ENCODE measurements at places on chromosomes 3 and 15.

- no peak for DNase-seq
Measured at GRCh38 chr3:121980450-121980796, 41.6 kb downstream of the ILDR1 start.

DNA sequence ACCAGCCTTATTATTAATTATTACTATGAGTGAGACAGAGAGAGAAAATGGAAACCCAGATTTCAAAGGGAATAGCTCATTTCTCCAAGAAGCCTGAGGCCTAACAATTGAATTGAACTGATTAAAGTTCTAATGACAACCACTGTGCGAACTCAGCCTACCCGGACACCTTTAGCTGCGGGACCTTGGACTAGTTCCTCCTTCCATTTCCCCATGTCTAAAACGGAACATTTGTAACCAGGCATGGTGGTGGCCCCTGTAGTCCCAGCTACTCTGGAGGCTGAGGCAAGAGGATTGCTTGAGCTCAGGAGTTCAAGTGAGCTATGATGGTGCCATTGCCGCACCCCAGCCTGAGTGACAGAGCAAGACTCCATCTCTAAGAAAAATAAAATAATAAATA is 16.4 kb upstream of the RTP2 start:
- DNase-seq: no peak

GRCh38 chr3:128573707-128574162 is 76.9 kb downstream of the RPN1 start:
- DNase-seq: no peak

GRCh38 chr15:95470997-95471689 is 859.4 kb upstream of the NR2F2 start:
- DNase-seq: no peak

All from stimulated activated CD8-positive, alpha-beta memory T cell treated with anti-CD3 and anti-CD28 coated beads, Interleukin-2, amount 100 ng/mL, for 1 hour (primary cell).